ENCODE measurements at places on chromosomes 2 and 18.

GRCh38 chr2:200454927-200455801, 54.7 kb downstream of the KCTD18 start:
- DNase-seq, result no peak

DNA sequence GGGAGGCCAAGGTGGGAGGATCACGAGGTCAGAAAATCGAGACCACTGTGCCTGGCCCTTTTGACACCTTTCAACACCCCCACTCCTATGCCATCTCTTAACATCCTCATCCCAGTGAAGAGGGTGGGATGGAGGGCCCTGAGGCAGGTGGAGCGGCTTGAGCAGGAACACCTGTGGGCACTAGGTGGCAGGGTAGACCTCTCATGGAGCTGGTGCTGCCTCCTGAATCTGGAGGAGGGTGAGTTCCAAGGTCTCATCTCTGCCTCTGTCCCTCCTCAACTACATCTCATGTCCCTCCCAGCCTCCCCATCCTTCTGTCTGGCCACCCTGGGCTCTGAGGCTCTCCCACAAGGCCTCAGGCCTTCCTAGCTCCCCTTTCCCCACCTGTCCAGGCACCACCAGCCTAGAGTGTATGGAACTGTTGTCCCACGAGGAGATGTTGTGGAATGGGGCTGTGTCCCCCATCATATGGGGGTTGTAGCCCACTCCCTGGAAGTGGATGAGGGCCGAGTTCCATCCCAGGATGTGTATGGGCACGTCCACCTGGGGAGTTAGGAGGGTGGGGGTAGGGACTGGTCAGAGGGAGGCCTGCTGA, 17.0 kb upstream of the CRYBA2 start:
- DNase-seq, result no peak

DNA sequence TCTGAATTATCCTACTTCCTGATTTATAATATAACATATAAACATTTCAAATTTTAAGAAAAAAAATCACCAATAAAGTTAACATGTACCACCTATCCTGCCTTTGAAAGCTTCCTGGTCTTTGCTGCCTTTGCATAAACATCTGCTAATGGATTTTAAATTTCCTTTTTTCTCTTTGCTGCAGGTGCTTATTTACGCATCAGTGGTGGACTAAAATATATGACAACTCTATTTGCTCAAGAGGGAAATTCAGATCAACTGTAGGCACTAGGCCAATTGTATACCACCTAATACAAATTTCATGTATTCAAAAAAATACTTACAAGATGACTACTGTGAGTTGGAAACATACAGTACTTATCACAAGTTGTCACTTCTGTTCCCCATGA, 57.2 kb downstream of the RAD51AP2 start:
- DNase-seq, result no peak

DNA sequence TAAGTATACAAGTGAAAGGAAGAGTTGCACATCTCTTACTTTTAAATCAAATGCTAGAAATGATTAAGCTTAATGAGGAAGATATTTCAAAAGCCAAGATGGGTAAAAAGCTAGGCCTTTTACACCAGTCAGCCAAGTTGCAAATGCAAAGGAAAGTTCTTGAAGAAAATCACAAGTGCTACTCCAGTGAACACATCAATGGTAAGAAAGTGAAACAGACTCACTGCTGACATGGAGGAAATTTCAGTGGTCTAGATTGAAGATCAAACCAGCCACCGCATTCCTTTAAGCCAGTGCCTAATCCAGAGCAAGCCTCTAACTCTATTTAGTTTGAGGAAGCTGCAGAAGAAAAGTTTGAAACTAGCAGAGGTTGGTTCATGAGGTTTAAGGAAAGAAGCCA, 79.1 kb downstream of the RBBP8 start:
- no peak for DNase-seq

GRCh38 chr18:6741232-6741663, 11.7 kb downstream of the ARHGAP28 start:
- DNase-seq, result no peak

GRCh38 chr2:172435606-172435911, 8.2 kb downstream of the ITGA6 start:
- no peak for DNase-seq

DNA sequence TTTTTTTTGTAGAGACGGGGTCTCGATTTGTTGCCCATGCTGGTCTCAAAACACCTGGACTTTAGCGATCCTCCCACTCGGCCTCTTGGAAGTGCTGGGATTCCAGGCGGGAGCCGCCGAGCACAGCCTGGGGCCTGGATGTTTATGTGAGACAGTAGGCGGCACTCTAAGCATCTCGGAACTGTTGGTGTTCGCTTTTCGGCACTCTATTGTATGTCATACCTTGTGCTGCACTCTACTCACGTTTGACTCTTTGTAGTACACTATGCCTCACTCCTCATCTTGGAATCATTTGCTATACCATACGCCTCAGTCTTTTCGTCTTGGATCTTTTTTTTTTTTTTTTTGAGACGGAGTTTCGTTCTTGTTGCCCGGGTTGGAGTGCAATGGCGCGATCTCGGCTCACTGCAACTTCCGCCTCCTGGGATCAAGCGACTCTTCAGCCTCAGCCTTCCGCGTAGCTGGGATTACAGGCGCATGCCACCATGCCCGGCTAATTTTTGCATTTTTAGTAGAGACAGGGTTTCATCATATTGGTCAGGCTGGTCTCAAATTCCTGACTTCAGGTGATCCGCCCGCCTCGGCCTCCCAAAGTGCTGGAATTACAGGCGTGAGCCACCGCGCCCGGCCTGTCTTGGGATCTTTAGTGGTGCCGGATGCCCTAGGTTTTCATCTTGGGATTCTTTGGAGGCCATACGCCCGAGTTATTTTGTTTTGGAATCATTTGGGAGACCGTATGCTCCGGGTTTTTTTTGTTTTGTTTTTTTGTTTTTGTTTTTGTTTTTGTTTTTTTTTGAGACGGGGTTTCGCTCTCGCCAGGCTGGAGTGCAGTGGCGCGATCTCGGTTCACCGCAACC, 24.2 kb upstream of the ZDBF2 start:
- no peak for DNase-seq

DNA sequence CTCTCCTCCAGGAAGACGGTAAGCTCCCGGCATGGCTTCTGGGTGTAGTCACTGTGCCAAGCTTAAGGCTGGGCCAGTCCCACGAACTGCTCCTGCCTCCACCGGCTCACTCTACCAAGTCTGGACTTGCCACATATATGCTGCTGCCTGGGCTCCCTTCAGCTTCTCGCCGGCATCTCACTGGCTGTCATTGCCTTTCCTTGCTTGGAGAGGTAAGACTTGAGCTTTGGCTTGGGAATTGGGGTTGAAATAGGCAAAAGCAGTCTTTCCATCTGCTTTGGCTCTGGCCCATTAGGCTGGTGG, 481.0 kb downstream of the TGIF1 start:
- DNase-seq, result no peak

DNA sequence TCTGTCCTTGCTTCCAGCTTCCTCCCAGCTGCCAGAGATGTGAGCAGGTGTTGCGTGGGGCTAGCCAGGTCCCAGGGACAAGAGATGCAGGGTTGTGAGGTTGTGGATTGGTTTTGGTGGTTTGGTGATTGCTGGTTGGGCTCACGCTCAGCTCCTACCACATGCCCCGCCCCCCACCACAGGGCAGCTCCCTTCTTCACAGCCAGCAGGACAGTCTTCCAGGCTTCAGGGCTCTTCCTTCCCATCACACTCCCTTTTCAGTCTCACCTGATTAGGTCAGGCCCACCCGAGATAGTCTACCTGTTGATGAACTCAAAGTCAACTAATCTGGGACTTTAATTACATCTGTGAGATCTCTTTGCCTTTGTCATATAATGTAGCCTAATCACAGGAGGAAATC, 52.0 kb upstream of the GLI2 start:
- DNase-seq, result no peak

- DNase-seq, result no peak
Observed at GRCh38 chr2:18268400-18268799, 292.1 kb downstream of the RDH14 start.

DNA sequence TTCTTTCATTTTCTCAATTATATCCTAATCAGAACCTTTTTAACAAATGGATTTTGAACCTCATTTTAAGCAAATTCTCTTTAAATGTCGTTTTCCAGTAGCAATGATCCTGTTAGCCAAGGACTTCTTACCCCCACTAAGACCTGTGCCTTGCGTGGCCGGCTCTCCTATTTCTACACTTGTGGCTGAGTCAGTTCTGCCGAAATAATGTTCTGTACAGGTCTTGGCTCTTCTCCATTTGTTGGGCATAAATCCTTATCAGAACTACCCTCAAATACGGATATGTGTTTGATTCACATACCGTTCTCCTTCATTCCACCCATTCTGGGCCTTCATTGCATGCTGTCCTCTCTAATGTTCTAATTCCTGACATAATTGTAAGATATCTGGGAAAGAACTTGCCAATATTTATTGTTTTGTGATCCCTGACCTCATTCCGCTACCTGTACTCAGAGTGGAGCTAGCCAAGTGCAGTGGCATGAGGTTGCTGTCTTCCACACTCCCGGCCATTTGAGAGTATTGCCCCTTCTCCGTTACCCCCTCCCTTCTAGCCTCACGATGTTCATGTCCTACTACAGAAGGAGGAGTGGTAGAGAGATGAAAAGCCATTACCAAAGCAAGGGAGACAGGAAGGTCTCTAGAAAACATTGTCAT, 78.7 kb downstream of the MYOM1 start:
- no peak for DNase-seq

GRCh38 chr2:141055531-141055930, 1075.3 kb downstream of the LRP1B start:
- no peak for DNase-seq

GRCh38 chr18:46814399-46814798, 57.5 kb upstream of the ST8SIA5 start:
- DNase-seq, result no peak

GRCh38 chr18:11121443-11121849, 27.9 kb downstream of the PIEZO2 start:
- no peak for DNase-seq

- peak; percentile 78 for DNase-seq
Observed at GRCh38 chr18:3839581-3839981, 389.6 kb downstream of the TGIF1 start.

- no peak for DNase-seq
Observed at GRCh38 chr2:100884145-100884621, 64.2 kb downstream of the NPAS2 start.

DNA sequence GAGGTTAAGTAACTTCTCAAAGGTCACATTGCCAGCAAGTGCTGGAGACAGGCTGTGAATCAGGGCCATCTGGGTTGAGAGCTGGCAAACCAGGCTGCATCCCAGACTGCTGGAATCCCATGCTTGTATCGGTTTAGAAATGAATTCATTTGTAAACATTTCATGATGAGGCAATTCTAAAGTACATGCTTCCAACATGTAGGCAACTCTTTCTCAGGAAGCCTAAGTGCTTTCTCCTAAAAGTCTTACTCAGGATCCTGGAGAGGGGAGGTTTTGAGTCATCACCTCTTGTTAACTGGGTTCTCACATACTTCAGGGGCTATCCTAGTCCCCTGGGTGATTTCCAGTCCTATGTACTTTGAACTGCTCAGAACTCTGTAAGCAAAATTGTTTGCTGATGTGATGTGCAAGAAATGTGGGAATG, 416.5 kb downstream of the MEIS1 start:
- DNase-seq, result no peak

GRCh38 chr2:194104687-194105086, 1552.3 kb upstream of the SLC39A10 start:
- no peak for DNase-seq
